ENCODE measurements at places on chromosomes 7 and 10.

DNA sequence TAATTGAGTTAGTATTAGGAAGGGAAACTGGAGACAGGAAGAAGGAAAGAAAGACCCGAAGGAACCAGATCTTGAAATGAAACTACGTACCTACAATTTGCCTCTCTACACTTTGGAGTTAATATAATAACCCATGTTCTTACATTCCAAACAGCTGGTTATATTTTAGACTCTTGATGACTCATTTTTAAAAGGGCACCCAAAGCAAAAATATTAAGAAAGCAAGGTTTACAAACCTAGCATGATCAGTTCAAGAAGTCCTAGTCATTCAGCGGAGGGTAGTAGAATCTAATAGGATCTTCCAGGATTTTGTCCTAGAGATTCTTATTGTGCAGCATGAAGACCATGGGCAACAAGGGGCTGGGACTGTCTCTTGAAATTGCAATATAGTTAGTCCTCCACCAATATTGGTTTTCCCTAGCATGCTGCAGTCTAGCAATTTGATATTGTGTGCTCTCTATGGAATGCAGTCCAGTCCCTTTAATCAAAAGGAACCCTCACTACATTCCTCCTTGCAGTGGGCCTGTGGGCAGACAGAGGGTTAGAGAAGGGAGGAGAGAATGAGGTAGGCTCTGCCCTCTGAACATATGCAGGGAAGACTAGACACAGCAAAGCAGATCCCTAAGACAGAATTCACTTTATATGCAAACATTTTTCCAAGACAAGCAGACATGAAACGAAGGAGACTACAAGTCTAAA is 230.3 kb downstream of the INHBA start:
- DNase-seq: no peak

DNA sequence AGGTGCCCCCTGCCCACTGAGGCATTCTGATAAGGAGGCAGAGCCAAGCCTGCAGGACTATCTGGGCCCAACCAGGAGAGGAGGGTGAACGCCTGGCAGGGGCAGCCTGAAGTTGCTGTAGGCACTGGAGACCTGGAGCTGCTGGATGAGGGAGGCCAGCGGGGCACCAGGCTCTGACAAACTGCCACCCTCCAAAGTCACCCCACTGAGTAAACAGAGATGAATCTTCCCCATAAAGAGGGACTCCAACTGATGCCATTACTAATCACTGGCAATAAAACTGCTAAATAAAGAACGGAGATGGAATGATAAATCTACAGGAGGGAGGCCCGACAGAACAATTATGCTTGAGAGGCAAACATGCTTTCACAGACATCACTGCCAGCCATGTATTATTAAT is 44.2 kb downstream of the DRGX start:
- no peak for DNase-seq

DNA sequence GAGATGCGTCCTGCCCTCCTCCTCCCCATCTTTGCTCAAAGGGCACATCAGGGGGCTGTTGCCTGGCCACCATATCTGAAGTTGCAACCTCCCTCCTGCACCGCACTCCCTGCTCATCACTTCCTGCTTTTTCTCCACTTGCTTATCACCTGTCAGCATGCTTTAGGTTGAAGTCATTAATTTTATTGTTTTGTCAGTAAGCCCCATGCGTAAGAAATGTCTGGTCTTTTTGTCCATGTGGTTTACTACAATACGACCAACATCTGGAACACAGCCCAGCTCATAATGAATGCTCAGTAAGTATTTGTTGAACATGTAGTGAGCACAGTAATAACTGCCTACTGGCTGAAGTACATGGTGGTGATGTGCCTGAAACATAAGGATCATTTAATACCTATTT is 71.6 kb upstream of the GJD4 start:
- DNase-seq: no peak

- no peak for DNase-seq
These were observed 26.3 kb upstream of the PPIF start for GRCh38 chr10:79320820-79321493.

GRCh38 chr7:18497082-18497481 is 1.5 kb downstream of the HDAC9 start:
- no peak for DNase-seq

- DNase-seq: no peak
These were observed 56.0 kb upstream of the ST8SIA6 start for GRCh38 chr10:17510242-17510908.

GRCh38 chr7:100567751-100568175 is 5.9 kb downstream of the SAP25 start:
- DNase-seq: no peak

- DNase-seq: no peak
These were observed 565.3 kb downstream of the PHTF2 start for GRCh38 chr7:78363866-78364265.

- DNase-seq: no peak
These were observed 36.2 kb downstream of the HERPUD2 start for GRCh38 chr7:35658606-35659201.

GRCh38 chr10:27319752-27320431 is 79.3 kb upstream of the ACBD5 start:
- DNase-seq: no peak

- DNase-seq: no peak
These were observed 5.9 kb upstream of the HERPUD2 start for GRCh38 chr7:35700865-35701264.

DNA sequence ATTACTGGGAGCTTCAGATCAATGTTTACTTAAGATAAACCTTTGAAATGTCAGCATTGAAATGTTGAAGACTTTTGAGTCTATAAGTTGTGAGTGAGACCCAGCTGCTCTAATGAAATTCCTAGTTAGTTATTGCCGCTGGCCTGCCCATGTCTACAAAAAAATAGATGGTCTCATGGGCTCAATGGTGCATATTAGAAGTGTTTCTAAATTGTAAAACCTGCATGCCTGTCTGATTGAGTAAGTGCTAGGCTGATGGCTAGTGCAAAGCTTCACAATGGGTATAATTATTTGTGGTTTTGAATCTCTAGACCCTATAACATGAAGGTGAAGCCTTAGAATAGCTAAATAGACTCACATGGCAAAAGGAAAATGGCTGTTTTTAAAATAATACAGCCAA is 234.5 kb downstream of the SORCS3 start:
- DNase-seq: no peak

- DNase-seq: no peak
These were observed 41.8 kb upstream of the GJD4 start for GRCh38 chr10:35563261-35563891.

GRCh38 chr7:17965603-17966002 is 25.3 kb upstream of the SNX13 start:
- no peak for DNase-seq

GRCh38 chr10:100307684-100308083 is 21.2 kb upstream of the BLOC1S2 start:
- no peak for DNase-seq

- no peak for DNase-seq
These were observed 674 bp upstream of the OSBPL3 start for GRCh38 chr7:24980534-24981170.

GRCh38 chr7:81752318-81752714 is 17.5 kb downstream of the HGF start:
- no peak for DNase-seq

- no peak for DNase-seq
These were observed 22.3 kb upstream of the RNF32 start for GRCh38 chr7:156618078-156618779.

GRCh38 chr7:102432442-102433218 is 745 bp upstream of the ORAI2 start:
- no peak for DNase-seq

- DNase-seq: no peak
These were observed 268.9 kb upstream of the PFKP start for GRCh38 chr10:2798336-2799022.

DNA sequence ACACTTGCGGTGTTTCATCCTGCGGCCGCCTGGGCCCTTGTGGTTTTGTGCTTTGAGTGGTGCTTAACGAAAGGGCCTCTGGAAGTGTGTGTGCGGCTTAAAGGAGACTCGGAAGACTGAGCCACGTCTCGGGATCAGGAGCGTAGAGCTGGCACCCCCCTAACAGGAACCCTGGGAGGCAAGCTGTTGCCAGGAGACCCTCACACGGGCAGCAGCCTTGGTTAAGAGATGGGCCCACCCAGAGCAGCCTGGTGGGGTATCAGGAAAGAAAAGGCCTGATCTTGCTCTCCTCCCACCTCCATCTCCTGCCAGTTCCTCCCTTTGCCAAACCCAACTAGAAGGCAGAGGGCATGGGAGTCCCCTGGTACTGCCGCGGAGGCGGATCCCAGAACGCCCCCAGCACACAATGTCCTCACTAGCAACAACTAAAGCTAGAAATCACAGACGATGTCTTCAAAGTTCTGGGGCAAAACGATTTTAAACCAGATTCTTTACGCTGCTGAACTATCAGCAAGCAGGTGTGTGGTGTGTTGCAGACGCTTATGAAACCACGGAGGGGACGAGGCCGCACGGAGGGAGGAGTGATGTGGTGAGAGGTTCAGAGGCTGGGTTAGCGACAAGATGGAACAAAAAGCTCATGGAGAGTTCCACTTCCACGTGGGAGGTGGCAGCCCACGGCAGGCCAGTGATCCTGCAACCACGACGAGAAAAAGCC is 67.0 kb upstream of the INPP5A start:
- DNase-seq: no peak

- DNase-seq: no peak
These were observed 246.7 kb upstream of the CTBP2 start for GRCh38 chr10:125407000-125407502.

GRCh38 chr10:53624722-53625121 is 852.1 kb upstream of the MBL2 start:
- DNase-seq: no peak

GRCh38 chr10:133440633-133441285 is 13.0 kb upstream of the SCART1 start:
- no peak for DNase-seq

DNA sequence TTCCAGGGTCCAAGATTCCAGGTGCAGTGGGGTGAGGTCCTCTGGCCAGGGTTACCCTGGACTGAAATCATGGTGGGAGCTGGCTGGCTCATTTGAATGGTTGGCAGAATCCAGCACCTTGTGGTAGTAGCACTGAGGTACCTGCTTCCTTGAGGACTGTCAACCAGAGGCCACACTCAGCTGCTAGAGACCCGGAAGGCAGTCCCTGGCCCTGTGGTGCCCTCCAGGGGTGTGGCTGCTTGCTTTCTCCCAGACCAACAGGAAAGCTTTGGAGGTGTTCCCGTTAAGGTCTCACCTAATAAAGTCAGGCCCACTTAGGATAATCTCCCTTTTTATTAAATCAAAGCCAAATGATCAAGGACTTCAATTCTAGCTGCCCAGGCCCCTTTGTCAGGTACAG is 107.7 kb upstream of the GDF10 start:
- DNase-seq: no peak

DNA sequence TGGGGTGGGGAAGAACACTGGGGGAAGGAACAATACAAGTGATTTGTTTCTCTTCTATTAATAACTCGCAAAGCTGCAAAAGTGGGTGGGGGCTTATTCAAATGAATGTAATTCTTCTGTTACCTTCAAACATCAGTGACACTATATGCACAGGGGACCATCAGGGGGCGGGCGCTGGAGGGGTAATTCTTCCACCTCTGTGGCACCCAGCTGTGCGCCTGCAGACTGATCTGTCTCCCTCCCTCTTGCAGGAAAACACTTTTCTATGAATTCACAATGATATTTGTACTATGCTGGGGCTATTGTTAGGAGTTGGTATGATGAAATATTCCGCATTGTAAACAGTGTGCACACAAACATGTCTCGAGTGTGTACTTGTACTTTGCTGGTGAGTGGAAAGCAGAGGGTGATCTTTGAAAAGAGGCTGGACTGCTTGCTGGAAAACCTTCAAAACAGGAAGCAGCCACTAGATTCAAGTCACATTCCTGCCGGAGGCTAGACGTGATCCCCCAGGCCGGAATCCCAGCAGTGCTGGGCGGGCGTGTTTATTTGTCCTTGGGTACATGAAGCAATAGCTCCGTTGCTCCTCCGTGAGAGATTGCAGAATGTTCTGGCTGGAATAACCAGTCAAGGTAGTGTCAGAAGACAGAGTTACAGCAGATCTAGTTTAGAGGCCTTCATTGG is 15.8 kb upstream of the BNIP3 start:
- DNase-seq: no peak

GRCh38 chr10:79116368-79116767 is 47.6 kb downstream of the ZMIZ1 start:
- no peak for DNase-seq

GRCh38 chr10:100817268-100817839 is 72.0 kb downstream of the PAX2 start:
- no peak for DNase-seq

DNA sequence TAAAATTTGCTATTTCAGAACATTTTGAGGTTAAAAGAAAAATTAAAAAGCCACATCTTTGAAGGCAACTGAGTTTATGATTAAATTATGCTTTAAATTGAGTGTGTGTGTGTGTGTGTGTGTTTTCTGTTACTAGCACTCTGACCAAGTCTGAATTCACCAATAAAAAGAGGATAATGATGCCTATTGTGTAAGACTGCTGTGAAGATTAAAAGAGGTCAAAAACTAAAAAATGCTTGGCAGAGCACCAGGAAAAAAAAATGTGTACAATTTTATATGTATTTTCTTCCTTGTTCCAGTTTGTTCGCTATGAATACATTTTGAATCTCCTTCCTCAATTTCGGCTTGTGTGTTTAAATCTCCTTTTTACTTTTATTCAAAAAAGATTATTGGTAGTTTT is 316.6 kb upstream of the MAGI2 start:
- DNase-seq: no peak

- DNase-seq: no peak
These were observed 312.5 kb upstream of the CHRM2 start for GRCh38 chr7:136555933-136556332.

- no peak for DNase-seq
These were observed 18.1 kb downstream of the ADRB1 start for GRCh38 chr10:114061789-114062188.

GRCh38 chr10:58638388-58638787 is 125.7 kb downstream of the BICC1 start:
- no peak for DNase-seq

GRCh38 chr10:123909866-123910265 is 18.3 kb upstream of the CPXM2 start:
- no peak for DNase-seq

DNA sequence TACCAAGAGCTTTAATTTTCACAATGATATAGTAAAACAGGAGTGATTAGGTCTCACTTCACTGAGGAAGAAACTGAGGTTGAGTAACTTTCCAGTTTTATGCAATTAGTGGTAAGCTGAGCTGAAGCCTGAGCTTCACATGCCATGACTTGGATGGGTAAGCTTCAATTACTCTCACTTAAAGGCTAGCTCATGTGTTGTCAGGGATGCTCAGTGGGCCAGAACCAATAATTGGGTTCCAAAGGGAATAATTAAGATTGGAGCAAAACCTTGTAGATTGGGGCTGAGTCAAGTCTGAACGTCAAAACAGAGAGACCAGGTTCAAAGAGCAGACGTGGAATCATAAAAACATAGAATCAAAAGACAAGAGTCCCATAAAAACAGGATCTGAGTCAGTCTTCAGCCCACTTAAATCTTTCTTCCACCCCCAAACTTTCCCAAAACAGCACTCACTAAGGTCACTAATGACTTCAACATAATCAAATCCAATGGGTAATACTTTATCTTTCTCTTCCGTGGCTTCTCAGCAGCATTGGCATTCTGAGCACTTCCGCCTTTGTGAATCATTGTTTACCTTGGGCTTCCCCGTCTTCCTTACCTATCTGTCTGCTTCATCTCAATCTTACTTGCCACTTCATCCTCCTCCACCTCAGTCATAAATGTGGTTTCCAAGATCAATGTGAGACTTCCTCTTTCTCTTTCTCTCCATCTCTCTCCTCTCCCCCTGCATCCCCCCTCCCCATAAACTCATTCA is 23.0 kb upstream of the EGFR start:
- DNase-seq: no peak
